Foreskin melanocyte (primary cell): ENCODE measurements at places on chromosomes 6 and 20.

DNA sequence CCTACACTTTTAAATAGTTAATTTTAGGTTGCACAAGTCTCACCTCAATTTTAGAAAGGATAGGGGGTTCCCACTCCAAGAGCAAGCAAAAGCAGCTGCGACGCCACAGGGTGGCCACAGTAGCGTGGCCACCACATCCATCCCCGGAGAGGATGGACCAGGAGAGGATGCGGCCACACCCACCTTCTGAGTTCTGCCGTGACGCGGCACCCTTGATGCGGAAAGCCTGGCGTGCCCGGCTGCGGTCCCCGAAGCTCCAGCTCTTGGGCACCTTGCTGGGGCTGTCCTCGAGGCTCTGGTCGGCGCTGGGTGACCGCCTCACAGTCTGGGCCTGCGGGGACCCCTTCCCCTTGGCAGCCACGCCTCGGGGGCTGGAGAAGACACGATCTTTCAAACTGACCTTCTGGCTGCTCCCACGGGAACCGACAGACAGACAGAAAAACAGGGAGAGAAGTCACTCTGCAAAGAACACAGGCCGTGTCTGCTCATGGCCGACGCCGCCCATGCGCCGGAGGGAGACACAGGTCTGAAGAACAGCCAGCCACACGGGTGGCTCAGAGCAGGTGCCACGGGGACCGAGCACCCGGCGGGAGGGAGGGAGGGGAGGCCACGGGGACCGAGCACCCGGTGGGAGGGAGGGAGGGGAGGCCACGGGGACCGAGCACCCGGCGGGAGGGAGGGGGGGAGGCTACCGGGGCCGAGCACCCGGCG, 53.7 kb upstream of the CHRNA4 start:
- no peak for DNase-seq

GRCh38 chr6:32603888-32604287, 14.2 kb upstream of the HLA-DRB1 start:
- DNase-seq = no peak

- DNase-seq = no peak
These were observed 476.8 kb upstream of the SOX4 start for GRCh38 chr6:21116736-21117135.

DNA sequence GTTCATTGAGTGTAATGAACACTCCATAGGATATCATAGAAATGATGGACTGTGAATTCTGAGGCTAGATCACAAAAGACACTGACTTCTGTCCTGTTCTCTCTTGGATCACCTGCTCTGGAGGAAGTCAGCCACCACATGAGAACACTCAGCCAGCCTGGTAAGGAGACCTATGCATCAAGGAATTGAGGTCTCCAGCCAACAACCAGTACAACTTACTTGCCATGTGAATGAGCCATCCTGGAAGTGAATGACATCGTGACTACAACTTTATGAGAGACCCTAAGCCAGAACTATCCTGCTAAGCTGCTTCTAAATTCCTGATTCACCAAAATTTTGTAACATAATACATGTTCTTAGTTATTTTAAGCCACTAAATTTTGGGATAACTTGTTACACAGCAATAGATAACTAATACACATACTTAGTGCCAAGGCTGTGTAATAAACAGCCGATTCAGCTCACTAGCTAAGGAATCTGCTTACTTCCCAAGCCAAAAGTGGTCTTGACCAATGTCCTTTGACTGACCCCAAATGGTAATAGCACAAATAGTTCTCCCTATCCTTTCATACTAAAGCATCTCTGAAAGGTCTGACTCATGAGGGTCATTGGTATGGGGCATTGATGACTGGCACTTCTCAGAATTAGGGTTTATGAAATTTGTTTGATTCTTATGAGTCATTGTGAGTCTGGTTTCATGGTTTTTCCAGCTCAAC, 6.9 kb upstream of the CTNNBL1 start:
- DNase-seq = peak; percentile 41

DNA sequence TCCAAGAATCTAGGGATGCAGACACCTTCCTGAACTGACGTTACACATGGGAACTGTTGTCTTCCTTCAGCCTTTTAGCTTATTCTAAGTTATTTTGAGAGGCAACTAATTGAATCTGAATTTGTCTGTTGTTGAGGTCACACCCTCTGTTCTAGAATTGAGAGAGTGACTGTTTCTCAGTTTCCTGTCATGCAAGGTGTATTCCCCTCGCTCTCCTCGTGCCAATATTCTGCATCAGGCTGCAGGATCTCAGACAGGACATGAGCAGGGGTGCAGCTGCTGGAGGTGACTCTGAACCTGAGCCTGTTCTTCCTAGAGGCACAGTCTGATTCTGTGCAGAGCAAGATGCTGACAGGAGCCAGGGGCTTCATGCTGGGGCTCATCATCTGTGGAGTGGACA, 52.5 kb downstream of the HLA-DPB1 start:
- no peak for DNase-seq

- DNase-seq = no peak
These were observed 5.5 kb downstream of the TRAF3IP2 start for GRCh38 chr6:111600154-111600553.

DNA sequence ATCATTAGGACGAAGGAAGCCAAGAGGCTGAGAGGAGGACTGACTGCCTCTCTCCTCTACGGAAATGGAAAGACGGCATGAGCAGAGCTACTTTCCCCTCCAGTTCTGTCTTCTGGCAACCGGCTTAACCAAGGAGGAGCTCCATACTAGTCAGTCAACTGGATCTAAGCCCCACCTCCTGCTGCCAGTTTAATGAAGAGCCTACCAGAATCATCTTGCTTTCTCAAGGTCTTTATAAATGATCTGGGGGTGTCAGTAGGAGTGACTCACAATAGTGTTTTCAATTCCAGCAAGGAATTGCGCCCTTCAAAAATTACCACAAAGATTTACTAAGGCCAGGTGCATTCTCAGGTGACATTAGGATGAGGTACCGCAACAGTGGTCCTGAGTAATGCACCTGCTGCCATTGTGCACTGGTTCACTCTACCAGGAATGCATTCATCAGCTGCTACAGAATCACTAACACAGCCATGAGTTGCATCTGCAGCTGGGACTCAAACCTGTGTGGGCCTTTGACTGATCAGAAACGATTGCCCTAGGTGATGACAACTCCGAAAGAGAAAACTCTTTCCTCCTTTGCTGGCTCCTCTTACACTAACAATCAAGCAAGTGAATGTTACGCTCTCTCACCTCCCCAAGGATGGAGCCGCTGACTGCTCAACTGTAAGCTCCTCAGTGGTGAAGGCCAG, 2.8 kb downstream of the UQCC2 start:
- DNase-seq = no peak

DNA sequence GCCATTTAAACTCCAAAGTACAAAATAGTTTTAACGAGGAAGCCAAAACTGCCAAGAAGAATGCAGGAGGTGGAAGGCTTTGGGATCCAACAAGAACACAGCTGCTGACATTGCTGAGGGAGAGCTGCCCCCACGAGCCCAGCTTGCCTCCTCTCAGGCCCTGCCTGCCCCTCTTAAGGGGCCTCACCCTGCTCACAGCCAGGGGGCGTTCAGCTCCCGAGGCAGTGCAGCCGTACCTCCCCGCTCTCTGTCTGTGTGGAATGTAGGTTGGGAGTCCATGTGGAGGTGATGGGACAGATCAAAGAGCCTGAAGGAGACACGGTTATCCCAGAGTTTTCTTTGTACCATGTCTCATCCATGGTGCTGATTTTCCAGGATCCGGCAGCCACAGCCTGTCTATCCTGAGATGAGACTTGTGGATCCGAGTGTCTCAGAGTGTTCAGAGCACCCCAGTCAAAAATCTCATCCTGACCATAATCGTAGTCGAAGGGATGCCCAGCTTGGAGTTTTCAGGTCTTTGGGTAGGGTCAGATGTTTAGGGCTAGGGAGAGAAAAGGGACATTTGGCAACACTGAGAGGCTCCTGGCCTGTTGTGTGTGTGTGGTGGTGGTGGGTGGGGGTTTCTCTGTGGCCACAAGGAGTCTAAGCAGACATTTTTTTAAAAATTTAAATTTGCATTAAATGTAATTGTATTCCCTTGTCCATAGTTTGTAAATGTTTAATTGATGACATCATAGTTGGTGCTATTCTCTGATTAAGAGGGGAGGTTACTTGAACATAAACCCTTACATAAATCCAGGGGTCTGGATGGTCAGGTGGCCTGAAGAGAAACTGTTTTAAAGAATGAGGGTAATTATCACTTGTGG, 111.4 kb upstream of the CLDN20 start:
- no peak for DNase-seq

GRCh38 chr20:53879048-53879684, 191.2 kb downstream of the BCAS1 start:
- DNase-seq = no peak

DNA sequence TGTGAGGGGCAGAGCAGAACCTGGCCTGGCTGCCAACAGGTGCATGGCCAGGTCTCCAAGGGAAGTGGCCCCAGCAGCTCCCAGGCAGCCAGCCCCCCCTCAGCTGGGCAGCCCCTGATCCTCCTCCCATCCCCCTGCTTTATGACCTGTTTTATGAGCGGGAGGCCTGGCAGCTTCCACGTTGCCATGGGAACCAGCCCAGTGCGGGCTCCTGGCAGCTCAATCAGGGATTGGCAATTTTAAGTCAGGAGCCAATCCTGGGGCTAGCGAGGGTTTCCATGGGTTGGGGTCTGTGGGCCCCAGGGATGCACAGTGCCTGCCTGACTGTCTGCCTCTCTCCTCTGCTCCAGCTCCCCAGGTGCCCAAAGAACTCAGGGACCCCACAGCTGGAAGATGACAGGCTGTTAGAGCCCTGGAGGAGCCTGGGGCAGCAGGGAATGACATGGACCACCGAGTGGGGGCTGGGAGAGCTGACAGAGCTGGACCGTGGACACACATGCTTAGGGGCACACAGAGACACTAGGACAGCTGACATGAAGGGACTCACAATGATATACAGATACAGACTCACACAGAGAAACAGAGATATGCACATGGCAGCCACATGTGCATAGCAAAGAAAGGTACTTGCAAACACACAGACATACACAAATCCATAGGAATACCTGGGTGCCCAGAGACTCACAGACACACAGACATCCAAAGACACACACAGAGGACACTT, 56.5 kb upstream of the SIRPA start:
- DNase-seq = no peak

DNA sequence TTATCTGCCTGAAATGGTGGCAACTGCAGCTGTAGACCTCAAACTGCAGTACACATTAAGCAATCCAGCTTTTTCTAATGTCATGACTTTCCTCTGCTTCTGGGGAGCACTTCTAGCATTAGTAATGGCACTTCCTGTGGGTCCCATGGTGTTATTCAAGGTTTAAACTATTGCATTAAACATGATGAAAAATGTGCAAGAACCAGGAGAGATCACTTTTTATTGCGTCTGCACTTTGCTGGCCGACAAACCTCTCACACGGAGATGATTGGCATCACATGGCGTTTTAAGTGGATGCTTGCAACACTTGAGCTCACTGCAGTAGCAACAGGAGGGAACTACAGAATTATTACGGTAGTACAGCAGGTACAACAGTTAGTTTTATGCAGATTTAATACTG, 148.4 kb downstream of the HIVEP2 start:
- no peak for DNase-seq

- DNase-seq = no peak
These were observed 69.5 kb downstream of the ELOVL5 start for GRCh38 chr6:53279293-53279692.

DNA sequence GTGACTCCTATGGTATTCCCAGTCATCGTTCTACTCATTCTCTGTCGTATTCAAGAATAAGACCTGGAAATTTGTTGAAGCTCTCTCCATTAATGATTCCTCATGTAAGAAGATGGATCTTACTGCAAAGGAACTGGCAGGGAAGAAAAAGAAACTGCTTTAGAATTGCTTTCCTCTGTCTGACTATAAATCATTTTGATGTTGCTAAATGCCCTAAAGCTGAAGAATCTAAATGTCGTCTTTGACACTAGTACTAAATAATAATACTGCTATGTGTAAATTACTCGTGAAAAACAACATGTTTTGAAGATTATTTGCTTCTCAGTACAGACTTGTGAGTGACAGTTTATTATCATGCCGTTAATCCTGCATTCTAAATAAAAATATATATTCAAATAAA, 20.5 kb upstream of the MYLIP start:
- peak; percentile 42 for DNase-seq

DNA sequence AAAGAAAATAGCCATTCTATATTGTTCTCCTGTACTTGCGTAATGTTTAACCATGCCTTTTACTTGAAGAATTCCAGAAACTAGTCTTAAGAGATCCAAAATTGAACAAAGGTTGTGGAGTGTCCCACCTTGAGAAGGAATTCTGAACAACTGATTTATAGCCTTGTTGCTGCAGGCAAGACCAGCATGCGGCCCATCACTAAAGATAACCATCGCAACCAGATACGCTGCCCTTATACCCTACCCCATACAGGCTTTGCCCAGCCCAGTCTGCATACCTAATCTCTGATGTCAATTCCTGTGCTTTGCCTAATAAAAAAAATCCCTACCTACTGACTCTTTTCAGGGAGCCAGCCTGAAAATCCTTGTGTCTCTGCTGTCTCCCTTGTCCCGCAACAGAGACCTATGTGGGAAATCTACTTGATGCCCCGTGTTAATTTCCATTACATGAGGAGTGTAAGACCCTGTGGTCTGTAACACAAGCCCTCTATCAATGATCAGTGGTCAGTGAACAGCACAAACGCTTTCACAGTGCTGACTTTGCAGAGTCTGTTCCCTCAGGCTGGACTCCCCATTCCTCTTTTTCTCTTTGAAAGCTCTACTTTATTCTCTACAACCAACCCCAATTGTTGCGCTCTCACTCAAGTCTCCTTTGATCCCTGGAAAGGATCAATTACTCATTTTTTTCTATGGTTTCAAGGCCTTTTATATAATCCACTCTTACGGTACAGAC, 125.7 kb upstream of the BTBD3 start:
- no peak for DNase-seq

DNA sequence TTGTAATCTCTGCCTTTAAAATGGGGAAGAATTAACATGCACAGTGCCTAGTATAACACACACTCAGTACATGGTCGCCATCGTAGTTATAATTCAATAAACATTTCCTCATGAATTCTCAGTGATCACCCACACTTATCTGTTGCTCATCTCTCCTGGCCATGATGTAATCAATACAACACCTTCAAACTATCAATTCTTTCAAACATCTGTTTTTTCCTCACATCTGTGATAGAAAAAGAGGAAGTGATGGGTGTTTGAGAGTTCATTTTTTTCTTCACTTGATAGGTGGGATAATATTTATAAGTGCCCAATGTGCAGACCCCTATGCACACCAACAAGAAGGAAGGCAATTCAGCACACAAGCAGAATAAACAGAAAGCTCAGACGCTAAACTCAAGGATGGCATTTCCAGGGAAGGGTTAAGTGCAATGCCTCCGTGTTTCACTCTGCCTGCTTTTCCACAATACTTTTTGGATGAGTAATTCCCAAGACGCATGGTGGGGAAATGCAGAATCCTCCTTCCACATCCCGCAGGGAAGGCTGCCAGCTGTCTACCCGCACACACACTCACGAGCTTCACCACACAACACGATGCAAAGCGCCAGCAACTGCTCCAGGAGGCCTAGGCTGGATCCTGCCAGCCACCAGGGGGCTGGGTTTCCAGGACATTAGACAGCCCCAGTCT, 100.3 kb downstream of the GMPR start:
- peak; percentile 91 for DNase-seq

DNA sequence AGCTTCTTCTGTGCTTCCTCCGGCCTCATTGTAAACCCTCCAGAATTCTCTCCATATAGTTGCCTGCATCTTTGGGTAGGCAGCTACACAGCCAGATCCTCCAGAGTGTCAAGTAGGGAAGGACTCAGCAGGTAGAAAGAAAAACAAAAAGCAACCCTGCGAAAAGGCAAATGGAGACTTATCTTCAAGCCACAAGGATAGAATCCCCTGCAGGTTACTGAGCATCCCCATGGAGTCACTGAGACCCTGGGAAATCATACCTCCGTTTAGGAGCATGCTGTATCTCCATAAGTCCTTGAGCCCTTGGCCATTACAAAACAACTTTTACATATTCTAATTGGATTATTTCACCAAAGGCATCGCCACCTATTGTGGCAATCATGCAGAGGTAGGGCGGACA, 28.6 kb downstream of the ALDH8A1 start:
- DNase-seq = no peak
